ENCODE measurements at places on chromosomes 3 and 15. TPM values are rescaled to one million over a fixed set of nuclear protein-coding genes. Genes with fewer than 3 reads are reported as not detected.

The CNBP gene
- 350 TPM for total RNA-seq

The RPLP1 gene
- total RNA-seq = 3,806 TPM

The CD200 gene
- total RNA-seq = not detected

The SEMA6D gene
- not detected for total RNA-seq

The KLHL40 gene
- total RNA-seq = not detected

The MKRN2 gene
- total RNA-seq = 27.2 TPM

The ZNF860 gene
- 1.5 TPM for total RNA-seq

The VIPR1 gene
- 2.0 TPM for total RNA-seq

The MYL3 gene
- total RNA-seq = 0.07 TPM

The TMEM207 gene
- not detected for total RNA-seq

The TIGIT gene
- total RNA-seq = not detected

The PPP2R3A gene
- total RNA-seq = 2.9 TPM

The CPA3 gene
- not detected for total RNA-seq

The CNTN6 gene
- not detected for total RNA-seq

The CLEC3B gene
- total RNA-seq = not detected

The ITIH1 gene
- not detected for total RNA-seq

The PROS1 gene
- total RNA-seq = 10.8 TPM

The FBXW12 gene
- not detected for total RNA-seq

The P2RY12 gene
- not detected for total RNA-seq

The FRMD5 gene
- 2.1 TPM for total RNA-seq

The PTH1R gene
- 0.72 TPM for total RNA-seq

The ADGRG7 gene
- not detected for total RNA-seq

The SOX2 gene
- total RNA-seq = 0.41 TPM

The AGTR1 gene
- total RNA-seq = 0.70 TPM

The LXN gene
- 48.4 TPM for total RNA-seq

The LARP6 gene
- 46.3 TPM for total RNA-seq

The ROBO2 gene
- total RNA-seq = not detected

The EEFSEC gene
- 8.8 TPM for total RNA-seq

The PRSS50 gene
- not detected for total RNA-seq

The FBXL22 gene
- 0.30 TPM for total RNA-seq

The CCDC39 gene
- total RNA-seq = not detected

The GP9 gene
- total RNA-seq = not detected

The UQCRC1 gene
- total RNA-seq = 172 TPM

The COL8A1 gene
- total RNA-seq = not detected

The CX3CR1 gene
- total RNA-seq = 0.06 TPM

The CADM2 gene
- 0.05 TPM for total RNA-seq

The PYGO1 gene
- total RNA-seq = 7.2 TPM

The PLCL2 gene
- total RNA-seq = 3.9 TPM

The LMAN1L gene
- total RNA-seq = not detected

The SOX14 gene
- total RNA-seq = not detected

The XCR1 gene
- not detected for total RNA-seq

The RLBP1 gene
- not detected for total RNA-seq

The ANKRD63 gene
- 0.40 TPM for total RNA-seq

The TIMP4 gene
- 13.6 TPM for total RNA-seq

The B3GALNT1 gene
- total RNA-seq = 0.27 TPM

The CTSH gene
- total RNA-seq = 42.0 TPM

The DAZL gene
- not detected for total RNA-seq

The RTP4 gene
- not detected for total RNA-seq

The CCR5 gene
- total RNA-seq = not detected

The LRTM1 gene
- not detected for total RNA-seq

The IQCF5 gene
- total RNA-seq = not detected

The FOXB1 gene
- not detected for total RNA-seq

All from A549 treated with AZD2906 at 1 μM for 4 hours (cell line).